ENCODE measurements at places on chromosomes 16 and 17. TPM values are rescaled to one million over a fixed set of nuclear protein-coding genes. Genes with fewer than 3 reads are reported as not detected.

GRCh38 chr17:39700148-39700987 lies 504 bp downstream of the ERBB2 start:
- DNase-seq: no peak

GRCh38 chr17:17021194-17021863 lies 20.9 kb upstream of the MPRIP start:
- no peak for DNase-seq

GRCh38 chr17:38459567-38459966 lies 31.3 kb downstream of the ARHGAP23 start:
- no peak for DNase-seq

GRCh38 chr17:43790311-43790940 lies 10.2 kb downstream of the CFAP97D1 start:
- no peak for DNase-seq

GRCh38 chr17:17714261-17714866 lies 33.1 kb downstream of the RAI1 start:
- no peak for DNase-seq

DNA sequence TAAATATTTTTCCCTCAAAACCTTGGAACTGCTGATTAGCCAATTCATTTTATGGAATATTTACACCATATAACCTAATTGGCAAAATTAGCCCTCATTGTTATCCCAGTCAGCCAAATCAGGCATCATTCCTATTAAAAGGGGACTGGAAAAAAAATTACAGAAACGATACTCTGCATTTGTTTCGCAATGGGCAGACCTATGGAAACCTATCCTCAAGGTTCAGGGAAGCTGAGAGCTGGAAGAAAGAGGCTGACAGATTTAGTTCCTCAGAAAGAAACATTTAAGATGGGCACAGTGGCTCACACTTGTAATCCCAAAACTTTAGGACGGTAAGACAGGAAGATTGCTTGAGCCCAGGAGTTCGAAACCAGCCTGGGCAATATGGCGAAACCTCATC lies 85.6 kb upstream of the RPH3AL start:
- DNase-seq: no peak

GRCh38 chr16:85568519-85568918 lies 44.6 kb upstream of the GSE1 start:
- DNase-seq: no peak

PCTP gene
- 13.3 TPM for polyA plus RNA-seq

DNA sequence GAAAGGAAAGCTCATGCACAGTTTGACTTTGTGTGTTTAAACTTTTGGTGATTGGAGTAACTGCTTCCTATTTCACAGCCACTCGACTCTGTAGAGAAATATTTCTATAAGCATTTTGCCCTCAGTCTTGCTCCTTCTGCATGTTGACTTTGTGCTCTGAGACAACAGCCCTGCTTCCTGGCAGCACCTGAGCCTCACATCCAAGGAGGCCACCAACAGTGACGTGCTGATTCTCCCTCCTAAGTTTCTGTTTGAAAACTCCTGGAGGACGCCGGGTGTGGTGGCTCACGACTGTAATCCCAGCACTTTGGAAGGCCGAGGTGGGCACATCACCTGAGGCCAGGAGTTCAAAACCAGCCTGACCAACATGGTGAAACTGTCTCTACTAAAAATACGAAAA lies 23.9 kb upstream of the WSB1 start:
- no peak for DNase-seq

DNA sequence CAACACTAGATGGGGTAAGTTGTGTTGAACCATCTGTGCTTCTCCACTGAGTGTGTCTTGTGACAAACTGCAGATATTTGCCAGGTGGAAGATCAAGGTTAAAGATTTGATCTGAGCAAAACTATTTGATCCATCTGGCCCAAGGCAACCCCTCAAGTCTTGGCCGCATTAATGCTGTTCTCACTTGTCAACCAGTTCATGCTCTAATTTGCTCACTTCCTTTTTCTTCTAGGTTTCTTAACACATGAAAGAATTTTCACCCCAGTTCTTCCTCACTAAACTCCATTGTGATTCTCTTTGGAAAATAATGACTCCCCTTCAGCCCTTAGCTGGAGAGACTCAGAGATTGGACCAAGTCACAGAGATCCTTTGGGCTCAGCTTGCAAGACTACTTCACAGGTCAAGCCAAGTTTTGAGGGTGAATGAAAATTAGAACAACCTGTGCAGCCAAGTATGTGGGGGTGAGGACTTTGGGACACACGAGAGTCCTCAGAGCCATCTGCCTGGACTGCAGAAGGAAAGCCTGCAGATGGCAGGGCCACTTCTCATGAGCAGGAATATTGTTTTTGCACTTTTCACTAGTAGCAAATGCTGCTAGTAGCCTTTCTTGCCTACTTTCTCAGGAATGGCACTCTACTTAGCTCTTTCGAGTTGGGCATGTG lies 166.5 kb downstream of the AXIN2 start:
- no peak for DNase-seq

DNA sequence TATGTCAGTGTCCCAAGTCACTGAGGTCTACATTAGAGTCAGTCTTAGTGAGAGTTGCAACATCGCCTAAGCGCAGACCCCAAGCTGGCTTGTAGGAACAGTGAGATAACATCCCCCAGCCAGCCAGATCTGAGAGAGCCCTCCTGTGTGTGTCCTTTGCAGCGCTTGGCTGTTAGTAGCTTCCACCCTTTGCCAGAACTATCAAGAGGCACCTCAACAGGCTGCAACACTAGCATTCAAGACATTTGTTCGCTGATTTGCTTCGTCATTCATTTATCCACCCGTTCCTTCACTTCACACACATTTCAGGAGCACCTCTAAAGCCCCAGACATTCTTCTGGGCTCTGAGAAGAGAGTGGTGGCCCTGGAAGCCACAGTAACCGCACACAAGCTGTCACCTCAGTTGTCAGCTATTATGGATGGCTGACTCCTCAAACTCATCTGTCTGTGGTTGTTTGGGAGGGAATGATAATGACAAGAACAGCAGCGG lies 289.6 kb downstream of the WWOX start:
- DNase-seq: no peak

NPIPA8 gene
- 3.0 TPM for polyA plus RNA-seq

- DNase-seq: no peak
These were observed 16.7 kb upstream of the ADGRG1 start for GRCh38 chr16:57611706-57612105.

- DNase-seq: no peak
These were observed 155.9 kb downstream of the C16orf78 start for GRCh38 chr16:49529411-49530045.

KRT31 gene
- polyA plus RNA-seq: 0.11 TPM

UBALD2 gene
- 35.0 TPM for polyA plus RNA-seq

RAI1 gene
- polyA plus RNA-seq: 2.1 TPM

TOB1 gene
- 16.1 TPM for polyA plus RNA-seq

YBX2 gene
- 0.11 TPM for polyA plus RNA-seq

- no peak for DNase-seq
These were observed 6.5 kb downstream of the ZNF205 start for GRCh38 chr16:3118846-3119245.

MPP3 gene
- polyA plus RNA-seq: 7.9 TPM

SOST gene
- not detected for polyA plus RNA-seq

DNA sequence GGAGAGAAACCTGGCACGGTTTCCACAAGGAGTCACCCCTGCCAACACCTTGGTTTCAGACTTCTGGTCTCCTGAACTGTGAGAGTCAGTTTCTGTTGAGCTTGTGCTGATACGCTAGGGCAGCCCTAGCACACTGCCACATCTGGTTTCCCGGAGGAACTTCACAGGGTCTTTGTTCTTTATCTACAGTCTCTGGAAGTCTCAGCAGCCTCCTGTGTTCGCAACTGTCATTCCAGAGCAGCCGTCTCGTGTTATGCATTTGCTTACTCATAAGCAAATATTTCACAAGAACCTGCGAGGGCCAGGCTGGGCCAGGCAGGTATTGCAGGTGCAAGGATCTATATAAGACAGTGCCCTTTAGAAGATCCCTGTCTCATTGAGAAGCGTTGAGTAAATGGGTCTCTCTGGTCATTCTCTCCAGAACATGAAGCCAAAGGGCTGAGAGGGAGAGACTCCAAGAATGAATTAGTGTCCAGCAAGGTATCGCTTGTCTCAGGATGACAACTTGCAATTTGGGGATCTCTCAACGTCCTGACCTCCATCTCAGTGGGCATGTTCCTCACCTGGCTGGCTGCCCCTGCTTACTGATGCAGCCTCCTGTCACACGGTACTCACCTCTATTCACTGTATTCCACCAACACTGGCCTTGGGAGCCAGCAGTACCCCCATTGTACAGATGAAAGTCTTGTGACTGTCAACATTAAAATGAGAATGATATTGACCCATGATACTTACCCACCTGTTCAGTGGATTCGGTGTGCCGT lies 141.2 kb downstream of the WWOX start:
- DNase-seq: no peak

DNA sequence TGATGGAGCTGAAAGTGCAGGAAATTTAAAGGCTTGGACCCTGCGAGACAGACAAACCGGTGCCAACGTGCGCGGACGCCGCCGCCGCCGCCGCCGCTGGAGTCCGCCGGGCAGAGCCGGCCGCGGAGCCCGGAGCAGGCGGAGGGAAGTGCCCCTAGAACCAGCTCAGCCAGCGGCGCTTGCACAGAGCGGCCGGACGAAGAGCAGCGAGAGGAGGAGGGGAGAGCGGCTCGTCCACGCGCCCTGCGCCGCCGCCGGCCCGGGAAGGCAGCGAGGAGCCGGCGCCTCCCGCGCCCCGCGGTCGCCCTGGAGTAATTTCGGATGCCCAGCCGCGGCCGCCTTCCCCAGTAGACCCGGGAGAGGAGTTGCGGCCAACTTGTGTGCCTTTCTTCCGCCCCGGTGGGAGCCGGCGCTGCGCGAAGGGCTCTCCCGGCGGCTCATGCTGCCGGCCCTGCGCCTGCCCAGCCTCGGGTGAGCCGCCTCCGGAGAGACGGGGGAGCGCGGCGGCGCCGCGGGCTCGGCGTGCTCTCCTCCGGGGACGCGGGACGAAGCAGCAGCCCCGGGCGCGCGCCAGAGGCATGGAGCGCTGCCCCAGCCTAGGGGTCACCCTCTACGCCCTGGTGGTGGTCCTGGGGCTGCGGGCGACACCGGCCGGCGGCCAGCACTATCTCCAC lies at the start of gene NOG:
Gene NOG (plus strand): TSS at position 54 of the 674 bp plus-strand sequence. CDS start 525 bp downstream, at position 579.
- no peak for DNase-seq

MRPL28 gene
- polyA plus RNA-seq: 188 TPM

DNA sequence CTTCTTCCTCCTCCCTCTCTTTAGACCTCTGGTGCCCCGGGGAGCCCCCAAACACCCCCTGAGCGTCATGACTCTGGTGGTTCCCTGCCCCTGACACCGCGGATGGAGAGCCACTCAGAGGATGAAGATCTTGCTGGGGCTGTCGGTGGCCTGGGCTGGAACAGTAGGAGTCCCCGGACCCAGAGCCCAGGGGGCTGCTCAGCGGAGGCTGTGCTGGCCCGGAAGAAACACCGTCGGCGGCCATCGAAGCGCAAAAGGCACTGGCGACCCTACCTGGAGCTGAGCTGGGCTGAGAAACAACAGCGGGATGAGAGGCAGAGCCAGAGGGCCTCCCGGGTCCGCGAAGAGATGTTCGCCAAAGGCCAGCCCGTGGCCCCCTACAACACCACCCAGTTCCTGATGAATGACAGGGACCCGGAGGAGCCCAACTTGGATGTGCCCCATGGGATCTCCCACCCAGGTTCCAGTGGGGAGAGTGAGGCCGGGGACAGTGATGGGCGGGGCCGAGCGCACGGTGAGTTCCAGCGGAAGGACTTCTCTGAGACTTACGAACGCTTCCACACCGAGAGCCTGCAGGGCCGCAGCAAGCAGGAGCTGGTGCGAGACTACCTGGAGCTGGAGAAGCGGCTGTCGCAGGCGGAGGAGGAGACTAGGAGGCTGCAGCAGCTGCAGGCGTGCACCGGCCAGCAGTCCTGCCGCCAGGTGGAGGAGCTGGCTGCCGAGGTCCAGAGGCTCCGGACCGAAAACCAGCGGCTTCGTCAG lies 7.5 kb downstream of the HEXIM2 start:
- no peak for DNase-seq

GRCh38 chr17:7774055-7774521 lies 56.5 kb downstream of the DNAH2 start:
- peak; percentile 32 for DNase-seq

DNA sequence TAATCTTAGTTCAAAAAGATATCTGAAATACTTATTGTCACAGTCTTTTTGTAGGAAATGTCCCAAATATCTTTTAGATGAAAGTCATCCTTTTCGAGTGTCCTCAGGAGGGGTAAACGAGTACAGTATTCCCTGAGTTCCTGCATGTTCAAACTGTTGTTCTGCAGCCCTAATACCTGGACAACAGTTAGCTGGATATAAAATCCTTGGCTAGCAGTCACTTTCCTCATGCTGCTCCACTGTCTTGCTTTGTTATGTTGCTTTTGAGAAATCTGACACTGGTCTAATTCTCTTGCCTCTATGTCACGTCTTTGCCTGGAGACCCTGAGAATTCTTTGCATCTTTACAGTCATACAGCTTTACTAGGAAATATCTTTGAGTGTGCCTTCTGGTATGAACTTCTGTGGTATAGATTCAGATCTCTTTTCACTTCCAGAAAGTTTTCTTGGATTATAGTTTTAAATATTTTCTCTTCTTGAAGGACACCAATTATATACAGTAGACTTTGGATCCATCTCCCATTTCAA lies 9.5 kb downstream of the MBTD1 start:
- no peak for DNase-seq

GRCh38 chr16:53744449-53744848 lies 40.5 kb downstream of the FTO start:
- no peak for DNase-seq

DNA sequence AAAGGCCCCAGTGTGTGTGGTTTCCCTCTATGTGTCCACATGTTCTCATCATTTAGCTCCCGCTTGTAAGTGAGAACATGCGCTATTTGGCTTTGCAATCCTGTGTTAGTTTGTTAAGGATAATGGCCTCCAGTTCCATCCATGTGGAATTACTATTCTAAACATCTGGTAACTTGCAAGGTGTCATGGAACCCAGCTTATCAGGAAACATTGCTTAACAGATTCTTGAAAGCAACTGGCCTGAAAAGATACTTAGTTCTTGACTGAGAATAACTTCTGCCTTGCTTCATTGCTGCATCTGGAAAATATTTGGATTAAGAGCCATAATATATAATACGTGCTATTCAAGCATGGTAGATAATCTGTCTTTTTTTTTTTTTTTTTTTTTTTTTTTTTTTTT lies 27.8 kb downstream of the PAFAH1B1 start:
- no peak for DNase-seq

CCDC144A gene
- 0.02 TPM for polyA plus RNA-seq

DNA sequence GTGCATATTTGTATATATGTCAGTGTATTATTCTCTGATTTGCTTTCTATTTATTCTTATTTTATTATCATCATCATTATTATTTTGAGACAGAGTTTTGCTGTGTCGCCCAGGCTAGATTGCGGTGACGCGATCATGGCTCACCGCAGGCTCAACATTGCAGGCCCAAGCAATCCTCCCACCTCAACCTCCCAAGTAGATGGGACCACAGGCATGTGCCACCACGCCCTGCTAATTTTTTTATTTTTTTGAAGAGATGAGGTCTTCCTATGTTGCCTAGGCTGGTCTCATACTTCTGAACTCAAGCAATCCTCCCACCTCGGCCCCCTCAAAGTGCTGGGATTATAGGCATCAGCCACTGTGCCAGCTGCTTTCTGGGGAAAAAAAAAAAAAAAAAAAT lies 8.4 kb upstream of the ARHGAP17 start:
- DNase-seq: no peak

- no peak for DNase-seq
These were observed 11.4 kb upstream of the OR4D1 start for GRCh38 chr17:58136669-58137279.

- DNase-seq: no peak
These were observed 15.0 kb downstream of the GALNS start for GRCh38 chr16:88841521-88842307.

SPECC1 gene
- polyA plus RNA-seq: 16.9 TPM

All from BJ (cell line).